ENCODE measurements at places on chromosomes 3 and 15.

DNA sequence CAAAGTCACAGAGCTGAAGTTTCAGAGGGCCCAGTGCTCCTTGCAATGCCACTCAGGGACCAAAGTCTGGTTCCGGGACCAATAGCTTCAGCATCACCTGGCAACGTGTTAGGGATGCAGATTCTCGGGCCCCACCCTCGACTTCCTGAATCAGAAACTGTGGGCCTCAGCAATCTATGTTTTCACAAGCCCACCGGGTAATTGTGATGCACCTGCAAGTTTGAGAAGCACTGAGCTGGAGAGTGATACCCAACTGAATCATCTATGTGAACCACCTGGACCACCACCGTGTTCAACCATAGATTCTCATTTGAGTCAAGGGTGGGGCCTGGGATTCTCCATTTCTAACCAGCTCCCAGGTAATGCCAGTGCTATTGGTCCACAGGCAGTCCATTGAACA lies 55.7 kb downstream of the CORO2B start:
- DNase-seq, result no peak

DNA sequence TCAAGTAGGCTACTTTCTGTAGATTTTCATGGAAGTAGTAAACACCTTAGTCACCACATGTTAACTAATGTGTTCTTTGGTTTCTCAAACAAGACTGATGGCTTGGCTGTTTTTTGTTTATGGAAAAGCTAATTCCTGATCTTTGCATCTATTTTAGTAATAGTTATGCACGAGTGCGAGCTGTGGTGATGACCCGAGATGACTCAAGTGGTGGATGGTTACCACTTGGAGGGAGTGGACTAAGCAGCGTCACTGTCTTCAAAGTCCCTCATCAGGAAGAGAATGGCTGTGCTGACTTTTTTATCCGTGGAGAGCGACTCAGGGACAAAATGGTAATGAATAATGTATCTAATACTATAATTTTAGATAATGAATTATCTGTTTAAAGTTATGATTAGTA lies 46.6 kb downstream of the SPRED1 start:
- no peak for DNase-seq

DNA sequence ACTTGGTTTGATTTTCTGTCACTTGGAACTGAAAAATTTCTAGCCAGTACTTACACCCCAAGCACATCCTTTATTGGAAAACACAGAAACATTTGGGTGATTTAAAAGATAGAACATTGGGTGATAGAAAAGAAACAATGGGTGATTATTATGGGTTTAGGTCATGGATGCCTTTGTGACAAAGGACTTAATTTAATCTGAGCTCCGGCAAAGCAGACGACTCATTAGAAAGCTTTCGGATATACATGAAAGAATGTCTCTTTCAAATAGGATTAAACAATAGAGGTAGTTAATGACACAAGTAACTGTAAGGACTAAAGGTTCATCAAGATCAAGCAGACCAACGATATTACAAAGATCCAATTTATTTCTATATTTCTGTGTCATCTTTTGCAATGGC lies 37.3 kb upstream of the CNTN4 start:
- DNase-seq, result no peak

- DNase-seq, result no peak
These were observed 379.8 kb downstream of the VPS13C start for GRCh38 chr15:61680260-61681037.

GRCh38 chr3:128994173-128994512 lies 267 bp upstream of the CFAP92 start:
- DNase-seq, result no peak

All from D341Med (cell line).